Renal cortical epithelial cell (primary cell): ENCODE measurements at places on chromosomes 3 and 15. TPM values are rescaled to one million over a fixed set of nuclear protein-coding genes. Genes with fewer than 3 reads are reported as not detected.

- DNase-seq, result peak; percentile 81
Measured at GRCh38 chr3:8450618-8451017, 51.0 kb upstream of the LMCD1 start.

DNA sequence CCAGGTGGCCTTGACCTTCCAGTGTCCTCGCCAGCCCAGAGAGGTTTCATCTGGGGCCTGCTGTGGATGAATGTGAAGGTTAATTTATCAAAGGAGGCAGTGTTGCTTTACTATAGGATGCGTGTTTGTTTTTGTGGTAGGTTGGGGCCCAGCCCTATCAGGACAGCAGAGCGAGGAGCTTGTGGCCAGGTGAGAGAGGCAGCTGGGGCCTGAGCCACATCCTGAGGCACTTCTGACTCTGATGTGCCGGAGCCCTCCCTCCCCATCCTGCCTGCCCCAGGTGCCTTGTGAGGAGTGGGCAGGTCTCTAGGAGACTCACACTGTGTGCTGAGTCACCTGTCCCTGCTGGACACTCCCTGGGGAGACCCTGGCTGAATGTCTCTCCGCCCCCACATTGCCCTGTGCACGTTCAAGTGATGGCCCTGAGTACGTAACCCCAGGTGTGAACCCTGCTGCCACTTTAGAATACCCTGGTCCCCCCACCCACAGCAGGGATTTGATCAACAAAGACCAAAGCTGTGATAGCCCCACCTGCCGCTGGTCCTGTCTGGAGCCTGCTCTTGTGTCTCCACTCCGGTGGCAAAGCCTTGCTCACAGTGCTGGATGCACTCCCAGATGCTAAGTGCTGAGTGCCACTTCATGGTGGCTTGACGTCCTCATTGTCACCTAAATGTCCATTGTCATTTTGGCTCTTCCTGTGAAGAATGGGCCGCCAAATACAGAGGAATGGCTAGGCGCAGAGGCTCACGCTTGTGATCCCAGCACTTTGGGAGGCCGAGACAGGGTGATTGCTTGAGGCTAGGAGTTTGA, 16.0 kb downstream of the FBLN2 start:
- no peak for DNase-seq

DNA sequence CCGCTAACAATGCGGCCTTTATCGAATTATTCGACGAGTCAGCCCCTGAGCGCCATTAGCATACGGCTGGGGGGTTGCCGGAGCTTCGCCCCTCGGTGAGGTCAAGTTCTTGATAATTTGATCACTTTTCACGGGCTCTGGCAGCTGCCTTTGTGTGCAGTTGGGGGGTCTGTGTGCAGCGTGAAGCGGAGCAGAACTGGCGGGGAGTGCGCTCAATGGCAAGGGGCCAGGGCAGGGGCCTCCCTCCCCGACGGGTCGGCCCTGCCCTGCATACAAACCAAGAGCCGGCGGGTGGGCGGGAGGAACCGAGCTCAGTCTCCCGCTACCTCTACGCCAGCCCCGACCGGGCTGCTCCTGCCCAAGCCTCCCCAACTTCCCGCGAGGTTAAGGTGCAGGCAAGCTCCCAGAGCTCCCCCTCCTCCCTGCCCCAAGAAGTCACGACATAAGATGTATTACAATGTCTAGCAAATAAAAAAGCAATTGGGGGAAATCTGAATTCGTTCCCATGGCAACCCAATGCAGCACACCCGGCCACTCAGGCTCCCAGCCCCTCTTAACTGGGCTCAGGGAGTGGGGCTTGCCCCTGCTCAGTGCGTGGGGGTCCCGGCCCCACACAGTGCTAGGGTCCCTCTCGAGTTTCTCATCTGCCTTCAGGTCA, 34.1 kb upstream of the POLG start:
- DNase-seq, result no peak

DNA sequence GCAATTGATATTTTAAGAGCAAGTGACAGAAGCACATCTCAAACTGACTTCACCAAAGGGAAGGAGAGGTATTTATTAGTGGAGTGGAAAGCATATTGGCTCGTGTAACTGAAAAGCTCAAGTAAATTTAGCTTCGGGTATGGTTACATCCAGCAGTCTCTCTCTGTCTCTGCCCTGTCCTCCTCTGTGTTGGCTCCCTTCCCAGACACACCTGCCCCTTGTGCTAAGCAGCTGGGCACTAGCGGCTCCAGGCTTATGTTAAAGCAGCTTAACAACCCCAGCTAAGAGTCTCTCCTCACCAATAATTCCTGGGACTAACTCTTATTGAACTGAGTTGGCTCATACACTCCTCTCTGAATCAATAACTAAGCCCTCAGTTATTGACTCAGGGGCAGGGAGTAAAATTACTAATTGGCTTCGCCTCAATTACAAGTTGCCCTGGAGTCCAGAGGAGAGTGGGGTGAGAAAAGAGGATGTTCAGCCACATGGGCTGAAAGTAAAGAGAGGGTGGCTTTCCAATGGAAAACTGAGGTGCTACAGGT, 12.8 kb upstream of the SH3BP5 start:
- DNase-seq, result no peak

- peak; percentile 96 for DNase-seq
Measured at GRCh38 chr15:31262901-31263671, 63.5 kb upstream of the KLF13 start.

GRCh38 chr3:107612664-107613084, 89.9 kb downstream of the BBX start:
- DNase-seq, result no peak

GRCh38 chr3:126938520-126939337, 44.2 kb upstream of the PLXNA1 start:
- peak; percentile 28 for DNase-seq

- peak; percentile 34 for DNase-seq
Measured at GRCh38 chr15:70617076-70617910, 146.1 kb downstream of the UACA start.

DNA sequence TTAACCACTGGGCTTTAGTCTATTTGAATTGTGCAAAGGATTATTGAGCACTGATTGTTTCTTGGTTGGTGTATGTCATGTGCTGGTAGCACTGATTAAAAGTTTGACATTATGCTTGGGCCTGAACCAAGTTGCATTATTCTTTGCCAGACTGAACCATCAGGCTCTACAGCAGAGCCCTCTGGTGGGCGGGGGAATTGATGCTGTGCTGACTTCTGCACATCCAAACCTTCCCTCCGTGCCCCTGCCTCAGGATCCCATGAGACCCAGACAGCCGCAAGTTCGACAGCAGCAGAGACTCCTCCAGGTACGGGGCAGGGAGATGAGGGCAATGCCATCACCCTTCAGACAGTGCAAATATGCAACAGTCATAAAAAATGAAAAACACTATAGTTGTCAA, 28.4 kb upstream of the P2RY12 start:
- DNase-seq, result no peak

Gene GPR15
- total RNA-seq, result not detected in 2 replicates

- no peak for DNase-seq
Measured at GRCh38 chr3:87435926-87436620, 159.7 kb upstream of the POU1F1 start.

DNA sequence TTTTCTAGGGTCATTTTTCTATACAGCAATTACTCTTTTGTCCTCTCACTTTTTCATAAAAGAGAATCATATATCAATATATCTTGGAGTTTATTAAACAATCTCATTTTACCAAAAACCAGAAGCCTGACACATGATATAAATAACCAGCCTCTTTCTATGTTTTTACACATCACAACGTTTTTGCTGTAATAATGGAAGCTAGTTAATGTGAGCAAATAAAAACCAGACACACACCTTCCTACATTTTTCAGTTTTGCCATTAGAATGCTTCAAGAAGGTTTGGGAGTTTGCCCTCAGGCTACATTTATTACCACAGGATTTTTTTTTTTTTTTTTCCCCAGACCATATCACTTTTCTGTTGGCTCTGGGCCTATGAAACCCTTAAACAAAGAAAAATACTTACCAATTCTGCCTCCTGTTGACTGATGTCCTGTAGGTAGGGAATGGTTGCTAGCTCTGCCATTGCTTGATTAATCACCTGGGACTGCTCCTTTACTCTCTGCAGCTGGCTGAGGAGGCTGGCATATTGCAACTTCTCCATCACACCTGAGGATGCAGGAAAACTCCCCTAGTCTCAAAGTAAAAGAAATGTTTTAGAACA, 165.5 kb downstream of the ECT2 start:
- DNase-seq, result peak; percentile 13

GRCh38 chr3:15536856-15537255, 15.3 kb upstream of the COLQ start:
- no peak for DNase-seq

Gene TICRR
- 0.65 and 1.9 TPM in 2 replicates for total RNA-seq

DNA sequence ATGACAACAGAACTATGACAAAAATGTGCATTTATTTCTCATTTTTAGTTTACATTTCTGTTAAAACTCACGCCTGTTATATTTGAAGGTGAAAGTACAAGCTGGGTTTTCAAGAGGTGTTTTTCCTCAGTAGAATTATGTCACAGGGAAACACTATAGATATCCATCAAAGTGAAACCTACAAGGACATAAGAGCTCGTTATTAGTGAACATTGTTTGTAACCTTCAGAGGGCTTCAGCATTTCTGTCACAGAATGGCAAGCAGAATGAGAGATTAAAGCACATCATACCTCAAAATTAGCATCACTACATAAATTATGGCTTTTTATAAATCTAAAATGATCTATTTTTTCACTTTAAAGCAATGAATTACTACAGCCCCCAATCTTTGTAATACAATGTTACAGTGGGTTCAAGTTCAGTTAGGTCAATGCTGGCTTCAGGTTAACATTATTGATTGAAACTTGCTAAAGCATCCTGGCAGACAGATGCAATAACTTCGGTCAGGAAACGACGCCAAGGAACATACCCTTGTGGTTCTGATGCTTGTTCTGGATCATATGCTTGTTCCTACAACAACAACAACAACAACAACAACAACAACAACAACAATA, 405.6 kb downstream of the CADM2 start:
- no peak for DNase-seq

Gene IL17RD
- total RNA-seq, result 2.8 and 7.7 TPM in 2 replicates

Gene RFT1
- total RNA-seq, result 15.0 and 16.5 TPM in 2 replicates

Gene AGBL1
- total RNA-seq, result not detected in 2 replicates

DNA sequence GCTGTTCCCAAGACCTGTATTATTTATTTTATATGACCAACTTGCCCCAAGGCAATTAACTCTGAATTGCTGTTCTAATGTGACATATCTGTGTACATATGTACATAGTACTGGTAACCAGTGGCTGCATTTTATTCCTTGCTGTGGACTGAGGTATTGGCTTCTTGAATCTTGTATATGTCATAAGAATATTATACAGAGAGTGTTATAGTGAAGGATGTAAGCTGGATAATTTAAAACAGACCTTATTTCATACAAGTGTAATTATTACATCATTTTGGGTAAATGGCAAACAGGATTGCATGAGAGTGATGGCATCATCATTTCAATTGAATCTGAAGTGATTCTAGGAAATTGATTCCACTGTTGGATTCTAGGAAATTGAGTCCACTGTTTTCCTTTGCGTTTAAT, 32.9 kb downstream of the B3GALNT1 start:
- no peak for DNase-seq

DNA sequence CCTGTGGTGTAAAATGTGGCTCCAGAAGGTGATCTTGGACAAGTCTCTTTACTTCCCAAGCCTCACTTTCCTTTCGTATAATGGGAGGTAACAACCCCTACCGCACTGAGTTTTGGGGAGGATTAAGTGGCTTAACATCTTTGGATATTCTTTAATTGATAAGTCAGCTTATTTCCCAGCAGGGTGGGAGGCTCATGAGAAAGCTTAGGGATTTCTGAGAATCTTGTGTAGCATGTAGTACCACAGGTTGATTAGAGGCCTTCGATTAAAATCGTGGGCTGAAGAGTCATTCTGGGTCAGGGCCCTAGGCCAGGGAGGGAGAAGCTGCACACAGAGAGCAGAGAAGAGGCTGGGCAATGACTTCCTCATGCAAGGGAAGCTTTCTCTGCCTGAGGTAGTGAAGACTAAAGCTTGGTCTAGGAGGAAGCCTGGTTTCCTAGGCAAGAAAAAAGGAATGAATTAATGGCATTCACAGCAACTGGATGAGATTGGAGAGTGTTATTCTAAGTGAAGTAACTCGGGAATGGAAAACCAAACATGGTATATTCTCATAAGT, 1.5 kb upstream of the NMNAT3 start:
- no peak for DNase-seq

Gene AMT
- 0.52 and 0.85 TPM in 2 replicates for total RNA-seq

DNA sequence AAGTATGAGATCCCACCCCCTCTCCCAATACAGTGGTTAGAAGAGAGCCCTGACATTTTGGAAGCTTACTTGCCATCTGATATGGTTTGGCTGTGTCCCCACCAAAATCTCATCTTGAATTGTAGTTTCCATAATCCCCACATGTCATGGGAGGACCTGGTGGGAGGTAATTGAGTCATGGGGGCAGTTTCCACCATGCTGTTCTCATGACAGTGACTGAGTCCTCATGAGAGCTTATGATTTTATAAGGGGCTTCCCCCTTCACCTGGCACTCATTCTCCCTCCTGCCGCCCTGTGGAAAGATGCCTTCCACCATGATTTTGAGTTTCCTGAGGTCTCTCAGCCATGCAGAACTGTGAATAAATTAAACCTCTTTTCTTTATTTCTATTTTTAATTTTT, 28.8 kb upstream of the HES1 start:
- DNase-seq, result no peak

Gene MUSTN1
- total RNA-seq, result not detected in 2 replicates

DNA sequence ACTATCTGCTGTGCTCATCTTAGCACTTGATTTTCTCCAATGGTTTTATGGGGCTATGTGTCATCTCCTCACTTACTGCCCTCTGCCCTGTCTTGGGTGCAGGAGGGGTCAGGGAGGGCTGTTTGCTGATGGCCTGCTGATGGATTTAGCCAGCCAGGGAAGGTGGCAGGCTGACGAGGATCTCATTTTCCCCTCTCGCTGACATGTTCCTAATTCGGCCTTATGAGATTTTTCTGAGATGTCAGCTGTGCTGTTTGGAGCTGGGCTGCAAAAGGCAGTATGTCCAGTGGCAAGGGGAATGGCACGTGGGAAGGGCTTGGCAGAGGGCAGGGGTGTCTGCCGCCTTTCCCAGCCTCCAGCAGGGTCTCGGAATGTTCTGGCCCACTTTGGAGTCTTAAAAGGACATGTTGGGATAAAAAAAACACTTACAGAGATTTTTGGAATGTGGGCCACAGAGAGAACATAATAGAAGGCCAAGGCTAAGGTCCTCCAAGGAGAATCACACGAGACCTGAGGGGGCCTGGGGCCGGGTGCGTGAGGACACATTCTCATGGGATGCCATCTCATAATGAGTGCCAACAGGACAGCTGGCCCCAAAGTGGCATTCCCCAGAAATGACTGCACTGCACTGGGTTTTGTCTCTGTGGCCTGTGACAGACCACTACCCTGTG, 303.8 kb downstream of the TLE3 start:
- DNase-seq, result no peak

Gene CLEC3B
- total RNA-seq, result 0.55 TPM in 1 of 2 replicates, not detected in the other

GRCh38 chr3:151946606-151947005, 73.2 kb downstream of the SUCNR1 start:
- no peak for DNase-seq

GRCh38 chr3:195001961-195002861, 268.7 kb downstream of the XXYLT1 start:
- DNase-seq, result peak; percentile 41

DNA sequence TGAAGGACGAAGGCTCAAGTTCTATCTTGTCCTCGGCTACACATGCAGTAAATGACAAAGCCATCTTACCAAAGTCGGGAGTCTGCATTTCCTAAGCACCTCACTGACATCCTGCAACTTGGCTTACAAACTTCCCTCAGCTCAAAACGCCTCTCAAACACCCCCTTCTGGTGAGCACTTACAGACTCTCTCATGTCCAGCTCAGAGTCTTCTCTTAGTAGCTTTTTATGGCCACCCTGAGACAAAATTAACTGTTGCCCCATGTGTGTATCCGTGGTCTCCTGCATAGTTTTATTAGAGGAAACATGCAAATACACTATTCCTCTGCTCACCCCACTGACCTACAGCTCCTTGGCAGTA, 819.7 kb downstream of the FHIT start:
- no peak for DNase-seq

Gene APOD
- total RNA-seq, result not detected in 2 replicates
